ENCODE measurements at places on chromosomes 12 and 14. TPM values are rescaled to one million over a fixed set of nuclear protein-coding genes. Genes with fewer than 3 reads are reported as not detected.

GRCh38 chr14:94571395-94571794 lies 9.8 kb upstream of the SERPINA5 start:
- DNase-seq: no peak

- DNase-seq: no peak
Observed at GRCh38 chr14:37437490-37437889, 157.6 kb downstream of the FOXA1 start.

- DNase-seq: no peak
Observed at GRCh38 chr12:21939435-21939834, 1.8 kb downstream of the ABCC9 start.

DNA sequence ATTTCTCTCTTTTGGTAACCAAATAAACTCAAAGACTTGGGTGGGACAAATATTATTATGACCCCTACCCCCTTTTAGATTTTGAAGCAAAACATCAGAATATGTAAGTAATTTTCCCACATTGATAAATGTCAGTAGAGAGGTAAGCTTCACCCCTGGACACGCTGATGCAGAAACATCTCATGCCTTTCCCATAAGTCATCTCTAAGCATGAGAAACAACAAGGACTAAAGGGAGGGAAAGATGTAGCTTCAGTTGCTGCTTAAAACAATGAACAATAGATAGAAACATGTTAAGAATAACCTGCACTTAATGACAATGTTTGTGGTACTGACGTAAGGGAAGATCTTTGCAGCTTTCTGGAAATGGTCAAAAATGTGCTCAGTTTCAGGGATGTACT lies 56.3 kb upstream of the SLC8A3 start:
- no peak for DNase-seq

SLC7A8 gene
- total RNA-seq: 0.28 TPM

CLEC7A gene
- not detected for total RNA-seq

TAS2R42 gene
- not detected for total RNA-seq

CLECL1 gene
- total RNA-seq: 33.6 TPM

DNA sequence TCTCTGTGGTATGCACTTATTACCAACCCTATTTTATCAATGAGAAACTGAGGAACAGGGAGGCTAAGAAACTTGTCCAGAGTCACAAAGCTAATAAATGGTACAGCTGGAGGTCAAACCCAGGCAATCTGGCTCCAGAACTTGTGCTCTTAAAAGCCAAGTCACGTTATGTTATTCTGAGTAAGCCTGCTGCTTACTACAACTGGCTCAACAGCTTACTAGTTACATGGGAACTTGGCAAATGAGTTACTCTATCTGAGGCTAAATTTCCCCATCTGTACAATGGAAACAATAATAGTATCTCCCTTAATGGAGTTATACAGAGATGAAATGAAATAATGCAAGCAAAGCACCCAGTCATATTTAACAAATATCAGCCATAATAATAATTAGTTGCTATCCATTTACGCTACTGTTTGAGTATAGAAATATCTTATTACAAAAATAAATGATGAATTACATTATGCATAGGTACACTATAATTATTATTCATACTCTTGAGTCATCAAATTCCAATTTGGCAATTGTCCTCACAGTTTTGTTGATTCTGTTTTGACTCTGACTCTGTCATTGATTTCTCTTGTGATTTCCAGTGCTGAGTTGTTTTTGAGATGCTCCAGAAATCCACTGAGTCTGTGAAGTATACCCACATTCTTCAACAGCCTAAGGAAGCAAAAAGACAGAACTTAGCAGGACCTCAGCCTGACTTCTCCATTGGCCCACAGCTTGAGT lies 112.2 kb downstream of the TBX5 start:
- no peak for DNase-seq

GRCh38 chr14:100438678-100439592 lies 115.8 kb downstream of the SLC25A47 start:
- DNase-seq: no peak

ETFBKMT gene
- 1.4 TPM for total RNA-seq

DNA sequence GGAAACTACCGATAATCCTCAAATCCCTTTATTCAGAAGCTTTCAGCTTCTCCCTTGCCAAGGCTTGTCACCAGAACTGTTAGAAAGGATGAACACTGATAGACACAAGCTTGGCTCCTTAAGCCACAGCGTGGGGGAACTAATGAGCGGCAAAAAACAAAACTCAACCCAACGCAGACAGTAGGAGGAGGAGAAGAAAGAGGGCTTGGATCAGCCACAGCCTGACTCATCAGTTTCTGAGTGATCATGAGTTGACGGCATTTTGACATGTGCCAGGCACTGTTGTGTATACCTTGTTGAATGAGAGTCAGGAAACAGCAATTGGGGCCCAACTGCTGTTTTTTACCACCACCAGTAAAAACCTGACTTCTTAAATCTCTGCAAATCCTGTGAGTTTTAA lies 23.7 kb downstream of the PLXNC1 start:
- no peak for DNase-seq

- DNase-seq: no peak
Observed at GRCh38 chr14:72775923-72776554, 117.9 kb downstream of the DPF3 start.

Data from GM12878 (cell line).